ENCODE measurements at places on chromosomes 1 and 21. TPM values are rescaled to one million over a fixed set of nuclear protein-coding genes. Genes with fewer than 3 reads are reported as not detected.

OR14K1 gene
- not detected for total RNA-seq

NUAK2 gene
- 0.98 TPM for total RNA-seq

WNT4 gene
- 3.4 TPM for total RNA-seq

CRNN gene
- total RNA-seq: not detected

RGS1 gene
- total RNA-seq: 12.5 TPM

DNASE2B gene
- not detected for total RNA-seq

SPRR2G gene
- total RNA-seq: not detected

DDR2 gene
- total RNA-seq: 5.2 TPM

TMEM201 gene
- 4.4 TPM for total RNA-seq

ANGPTL3 gene
- total RNA-seq: not detected

CDC7 gene
- total RNA-seq: 20.4 TPM

THEM5 gene
- not detected for total RNA-seq

RHD gene
- 0.25 TPM for total RNA-seq

EBNA1BP2 gene
- total RNA-seq: 37.9 TPM

TNFRSF9 gene
- not detected for total RNA-seq

LCE3D gene
- total RNA-seq: not detected

VCAM1 gene
- total RNA-seq: 19.9 TPM

PPT1 gene
- total RNA-seq: 48.4 TPM

CTSE gene
- 0.25 TPM for total RNA-seq

MATN1 gene
- total RNA-seq: under 0.01 TPM

CFHR1 gene
- 0.25 TPM for total RNA-seq

GBP4 gene
- total RNA-seq: 1.2 TPM

LCE1F gene
- total RNA-seq: not detected

CFAP45 gene
- 0.74 TPM for total RNA-seq

XCL2 gene
- total RNA-seq: not detected

COL6A2 gene
- 25.8 TPM for total RNA-seq

MNDA gene
- 2.0 TPM for total RNA-seq

DNAJC28 gene
- 3.0 TPM for total RNA-seq

HES3 gene
- not detected for total RNA-seq

ZNF124 gene
- 193 TPM for total RNA-seq

CFHR2 gene
- not detected for total RNA-seq

TSPAN1 gene
- total RNA-seq: 0.74 TPM

RNF2 gene
- total RNA-seq: 87.3 TPM

BTF3L4 gene
- 112 TPM for total RNA-seq

FAM151A gene
- total RNA-seq: not detected

CR1L gene
- total RNA-seq: not detected

TTLL7 gene
- 108 TPM for total RNA-seq

HSPB7 gene
- total RNA-seq: not detected

NR5A2 gene
- total RNA-seq: 0.25 TPM
